Pulmonary artery endothelial cell (primary cell): ENCODE measurements at places on chromosomes 3 and 15. TPM values are rescaled to one million over a fixed set of nuclear protein-coding genes. Genes with fewer than 3 reads are reported as not detected.

Gene DCP1A
- total RNA-seq = 13.7 and 14.3 TPM in 2 replicates

Gene LAMB2
- total RNA-seq = 470 and 504 TPM in 2 replicates

Gene DPPA2
- not detected in 2 replicates for total RNA-seq

Gene SORD
- 19.9 and 30.5 TPM in 2 replicates for total RNA-seq

Gene GRK7
- total RNA-seq = not detected in 2 replicates

Gene RAB6B
- 0.99 and 1.2 TPM in 2 replicates for total RNA-seq

Gene ABHD6
- 5.9 and 9.0 TPM in 2 replicates for total RNA-seq

Gene ZMYND10
- 0.13 and 0.35 TPM in 2 replicates for total RNA-seq

Gene CHRNB4
- total RNA-seq = not detected in 2 replicates

Gene DNASE1L3
- 0.07 and 0.20 TPM in 2 replicates for total RNA-seq
